ENCODE measurements at places on chromosomes 13 and 19.

DNA sequence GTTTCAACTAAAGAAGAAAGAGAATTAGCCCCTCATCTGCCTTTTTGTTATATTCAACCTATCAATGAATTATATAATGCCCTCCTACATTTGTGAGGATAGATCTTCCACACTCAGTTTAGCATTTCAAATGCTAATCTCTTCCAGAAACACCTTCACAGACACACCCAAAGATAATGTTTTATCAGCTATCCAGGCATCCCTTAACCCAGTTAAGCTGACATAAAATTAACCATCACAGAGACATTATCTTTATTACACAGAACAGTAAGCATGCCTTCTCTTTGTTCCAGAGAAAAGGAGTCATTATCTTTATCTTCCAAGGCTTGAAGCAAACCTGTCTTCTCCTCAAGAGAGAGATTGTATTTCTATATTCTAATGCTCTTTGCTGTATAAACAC lies 53.1 kb downstream of the PCDH20 start:
- ATAC-seq, result no peak

- ATAC-seq, result no peak
Measured at GRCh38 chr13:106329941-106330340, 205.5 kb downstream of the EFNB2 start.

DNA sequence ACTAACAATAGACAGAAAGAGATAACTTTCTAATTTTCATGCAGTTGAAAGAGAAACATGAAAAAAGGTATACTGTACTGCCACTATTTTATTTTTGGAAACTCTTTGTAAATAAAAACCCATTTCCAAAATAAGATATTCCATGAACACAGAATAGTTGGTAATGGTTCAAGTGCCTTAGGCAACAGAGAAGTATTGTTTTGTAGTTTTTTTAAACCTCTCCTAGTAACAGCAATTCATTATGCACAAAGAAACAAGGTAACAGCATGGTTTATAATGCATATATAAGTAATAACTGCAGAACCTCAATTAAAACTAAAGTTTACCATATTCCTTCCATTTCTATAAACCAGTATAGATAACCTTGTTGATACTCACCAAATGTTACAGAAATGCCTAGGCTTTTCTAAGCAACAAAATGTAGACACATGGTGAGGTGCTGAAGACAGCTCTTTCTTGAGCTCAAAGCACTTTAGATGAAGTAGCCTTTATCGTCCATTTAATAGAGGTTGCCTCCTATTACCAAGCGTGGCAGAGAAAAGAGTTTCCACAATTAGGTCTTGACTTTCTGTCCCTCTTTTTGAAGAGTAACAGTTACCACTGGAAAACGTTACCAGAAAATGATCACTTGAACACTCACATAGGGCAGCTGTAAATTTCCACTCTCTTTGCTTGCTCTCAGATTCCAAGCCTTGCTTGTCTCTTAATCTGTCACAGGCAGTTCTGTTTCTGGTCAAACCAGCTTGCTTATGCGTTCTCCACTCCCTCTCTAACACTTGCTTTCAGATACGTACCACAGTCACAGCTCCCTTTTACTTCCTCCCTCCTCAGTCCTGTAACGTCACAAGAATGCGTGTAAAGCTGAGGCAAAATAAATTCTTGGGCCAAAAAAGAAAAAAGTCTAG lies 42.9 kb downstream of the CAB39L start:
- ATAC-seq, result peak; percentile 80

GRCh38 chr19:46821512-46822409 lies 28.9 kb downstream of the AP2S1 start:
- ATAC-seq, result peak; percentile 85

- no peak for ATAC-seq
Measured at GRCh38 chr19:17254636-17255035, 8.9 kb upstream of the NR2F6 start.

GRCh38 chr19:14480700-14481079 lies 5.5 kb upstream of the PTGER1 start:
- ATAC-seq, result no peak

- ATAC-seq, result no peak
Measured at GRCh38 chr13:40790154-40790616, 774 bp downstream of the SLC25A15 start.

DNA sequence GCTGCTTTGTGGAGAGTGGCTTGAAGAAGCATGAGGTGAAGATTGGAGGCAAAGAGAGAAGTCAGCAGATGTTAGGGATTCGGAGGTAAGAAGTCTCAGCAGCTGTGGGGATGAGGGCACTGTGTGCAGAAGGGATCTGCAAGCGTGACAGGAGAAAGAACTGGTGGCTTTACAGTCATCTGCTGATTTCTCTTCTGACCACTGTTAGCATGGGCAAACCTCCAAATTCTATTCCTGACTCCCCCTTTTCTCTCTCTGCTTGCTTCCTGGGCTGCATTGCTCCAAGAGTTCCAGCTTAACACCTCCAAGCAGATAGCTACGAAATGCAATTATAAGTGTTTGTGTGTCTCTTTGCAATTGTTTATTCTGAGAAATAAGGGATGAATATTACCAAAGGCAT lies 159.6 kb downstream of the GGACT start:
- no peak for ATAC-seq
